ENCODE measurements at places on chromosomes 7 and 10.

GRCh38 chr10:48684792-48685623, at the start of gene WDFY4:
Gene WDFY4, plus strand, starts transcription at chr10:48684873. Its CDS starts 24,860 bp downstream, at chr10:48709733.
- no peak for DNase-seq

DNA sequence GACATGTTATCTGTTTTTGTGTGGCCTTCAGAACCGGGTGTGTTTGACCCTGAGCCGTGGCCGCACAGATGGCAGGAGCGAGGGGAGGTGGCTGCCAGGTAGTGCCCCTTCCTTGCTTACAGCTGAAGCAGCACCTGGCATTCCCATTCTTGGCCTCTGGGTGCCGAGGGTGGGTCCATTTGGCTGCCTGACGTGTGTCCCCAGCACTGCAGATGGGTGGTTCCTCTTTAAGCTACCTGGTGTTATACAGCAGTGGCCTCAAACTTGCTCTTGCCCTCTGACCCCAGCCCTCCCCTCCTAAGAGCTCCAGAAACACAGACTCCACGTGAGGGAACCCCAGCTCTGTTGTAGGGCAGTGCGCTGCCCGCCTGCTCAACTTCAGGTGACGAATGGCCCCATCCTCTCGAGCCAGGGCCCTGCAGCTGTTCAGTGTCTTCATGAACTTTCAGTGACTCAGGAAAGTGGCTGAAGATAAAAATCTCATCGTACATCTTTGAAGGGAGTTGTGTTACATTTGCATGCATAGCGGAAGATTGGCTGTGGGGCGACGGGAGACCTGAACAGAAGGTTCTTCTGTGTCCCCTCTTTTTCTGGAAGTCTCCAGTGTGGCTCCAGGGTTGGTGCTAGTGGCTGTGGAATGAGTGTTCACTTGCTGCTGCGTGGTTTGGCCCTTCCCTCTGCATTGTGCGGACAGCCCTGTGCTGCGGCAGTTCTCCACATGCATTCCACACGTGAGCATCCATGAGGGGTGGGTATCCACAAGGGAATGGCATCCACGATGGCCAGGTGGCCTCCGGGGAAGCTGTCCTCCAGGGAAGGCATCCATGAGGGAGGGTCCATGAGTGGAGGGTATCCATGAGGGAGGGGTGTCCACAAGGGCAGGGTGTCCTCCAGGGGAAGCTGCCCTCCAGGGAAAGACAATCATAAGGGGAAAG, 91.6 kb downstream of the INPP5A start:
- DNase-seq, result no peak

- no peak for DNase-seq
Observed at GRCh38 chr10:124003871-124004662, 89.3 kb downstream of the CHST15 start.

- no peak for DNase-seq
Observed at GRCh38 chr10:120607710-120608703, 151.0 kb downstream of the PLPP4 start.

GRCh38 chr10:54477738-54478137, 323.3 kb downstream of the PCDH15 start:
- DNase-seq, result no peak

DNA sequence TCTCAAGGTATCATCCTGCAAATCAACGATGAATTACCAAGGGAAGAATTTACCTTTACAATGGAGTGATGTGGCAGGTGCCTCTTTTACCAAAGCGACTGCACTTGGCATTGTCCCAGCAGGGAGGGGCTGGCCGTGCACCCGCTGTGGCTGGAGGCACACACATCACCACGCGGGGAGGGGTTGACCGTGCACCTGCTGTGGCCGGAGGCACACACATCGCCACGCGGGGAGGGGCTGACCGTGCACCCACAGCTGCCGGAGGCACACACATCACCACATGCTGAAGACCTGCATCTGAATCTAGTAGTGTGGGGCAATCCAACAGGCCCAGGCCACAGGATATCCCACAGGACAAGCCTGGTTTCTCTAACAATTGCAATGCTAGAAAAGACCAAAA, 493.5 kb downstream of the DNAJB6 start:
- no peak for DNase-seq

DNA sequence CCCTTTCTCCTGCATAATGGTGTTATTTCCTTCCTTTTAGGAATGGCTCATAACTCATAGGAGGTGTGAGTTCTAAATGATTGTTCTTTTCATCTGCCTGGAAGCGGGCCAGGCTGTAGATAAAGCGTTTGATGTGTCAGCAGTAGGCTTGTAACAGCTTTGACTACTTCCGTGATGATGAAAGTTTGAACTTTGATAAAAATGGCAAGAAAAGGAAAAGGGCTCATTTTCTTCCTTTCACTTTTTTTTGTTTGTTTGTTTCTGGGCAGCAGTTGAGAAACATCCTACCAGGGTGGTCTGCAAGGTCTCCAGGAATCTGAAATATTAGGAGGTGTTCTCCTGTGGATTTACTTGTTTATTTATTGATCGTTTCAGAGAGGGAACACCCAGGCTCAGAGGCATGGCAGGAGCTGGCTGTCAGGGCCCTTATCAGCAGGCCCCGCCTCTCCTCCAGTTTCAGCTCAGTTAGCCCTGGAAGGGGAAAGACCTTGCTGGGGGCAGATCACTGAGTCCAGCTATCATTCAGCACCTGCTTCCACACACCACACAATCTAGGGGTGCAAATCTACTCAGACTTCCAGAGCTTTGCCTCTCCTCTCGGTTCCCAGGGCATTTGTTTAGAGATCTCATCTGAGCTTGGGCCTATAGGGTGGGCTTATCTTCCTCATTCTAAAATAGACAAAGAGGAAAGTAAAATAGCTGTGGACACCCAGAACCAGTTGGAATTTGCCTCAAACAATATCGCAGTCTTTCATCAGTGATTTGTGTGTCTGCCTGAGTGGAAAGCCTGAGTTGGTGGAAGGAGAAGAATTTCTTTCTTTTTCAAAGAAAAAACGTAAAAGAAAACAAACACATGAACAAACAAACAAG, 130.9 kb downstream of the BMPER start:
- DNase-seq, result no peak

DNA sequence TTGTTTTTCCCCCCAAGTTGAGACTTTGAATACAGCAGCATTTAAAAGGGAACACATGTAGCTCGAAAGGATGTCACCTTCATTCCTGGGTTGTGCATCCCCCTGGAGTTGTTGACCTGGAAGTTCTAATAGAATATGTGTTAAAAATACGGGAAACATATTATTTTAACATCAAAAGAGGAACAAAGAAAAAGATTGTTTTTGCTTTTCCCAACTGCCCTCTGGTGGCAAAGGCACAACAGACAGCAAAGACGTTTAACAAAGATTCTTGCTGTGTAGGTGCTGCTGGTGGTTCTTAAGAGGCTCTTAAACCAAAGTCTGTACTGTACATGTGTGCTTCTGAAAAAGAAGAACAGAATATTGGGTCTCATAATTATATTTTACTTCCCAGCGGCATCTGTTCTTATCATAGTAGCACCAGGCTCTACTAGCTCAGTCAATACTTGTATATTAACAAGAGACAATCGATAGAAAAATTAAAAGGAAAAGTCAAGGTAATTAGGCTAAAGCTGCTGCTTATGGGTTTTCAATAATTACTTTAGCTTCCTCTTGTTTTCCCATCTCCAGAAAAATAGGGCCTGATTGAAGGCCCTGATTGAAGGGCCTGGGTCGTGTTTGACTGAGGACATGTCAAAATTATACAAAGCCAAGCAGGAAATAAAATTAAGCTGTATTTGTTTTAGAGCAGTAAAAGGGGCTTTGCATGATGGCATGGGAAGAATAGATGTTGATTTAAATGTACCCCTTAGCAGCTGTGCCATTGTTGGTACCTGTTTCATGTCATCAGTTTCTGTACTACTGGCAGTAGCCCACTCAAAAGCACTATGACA, 384.2 kb upstream of the LRGUK start:
- DNase-seq, result peak; percentile 5

GRCh38 chr10:133217800-133218589, 12.0 kb upstream of the UTF1 start:
- DNase-seq, result no peak

GRCh38 chr7:55073051-55073511, 54.3 kb downstream of the EGFR start:
- no peak for DNase-seq

GRCh38 chr7:111071556-111071955, 19.4 kb upstream of the LRRN3 start:
- DNase-seq, result no peak

GRCh38 chr7:12052211-12052610, 158.9 kb upstream of the TMEM106B start:
- no peak for DNase-seq

- DNase-seq, result no peak
Observed at GRCh38 chr7:16810112-16810511, 5.3 kb upstream of the AGR2 start.

GRCh38 chr10:93458821-93459257, 23.3 kb downstream of the MYOF start:
- peak; percentile 99 for DNase-seq

DNA sequence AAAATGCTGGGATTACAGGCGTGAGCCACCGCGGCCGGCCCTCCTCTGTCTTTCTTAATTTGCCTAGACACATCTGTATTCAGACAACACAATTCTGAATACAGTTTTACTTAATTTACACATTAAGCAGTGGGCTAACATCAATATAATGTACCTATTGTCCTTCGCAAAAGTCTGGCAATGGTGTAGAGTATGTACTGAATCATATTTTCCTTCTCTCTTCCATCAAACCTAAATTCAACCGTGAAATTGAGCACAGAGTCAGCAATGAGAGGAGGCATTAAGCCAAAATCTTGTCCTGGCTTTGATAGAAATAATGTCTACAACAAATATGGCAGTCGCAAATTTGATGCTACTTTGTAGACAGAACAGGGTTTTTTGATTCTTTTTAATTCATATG, 30.4 kb downstream of the FZD9 start:
- no peak for DNase-seq

DNA sequence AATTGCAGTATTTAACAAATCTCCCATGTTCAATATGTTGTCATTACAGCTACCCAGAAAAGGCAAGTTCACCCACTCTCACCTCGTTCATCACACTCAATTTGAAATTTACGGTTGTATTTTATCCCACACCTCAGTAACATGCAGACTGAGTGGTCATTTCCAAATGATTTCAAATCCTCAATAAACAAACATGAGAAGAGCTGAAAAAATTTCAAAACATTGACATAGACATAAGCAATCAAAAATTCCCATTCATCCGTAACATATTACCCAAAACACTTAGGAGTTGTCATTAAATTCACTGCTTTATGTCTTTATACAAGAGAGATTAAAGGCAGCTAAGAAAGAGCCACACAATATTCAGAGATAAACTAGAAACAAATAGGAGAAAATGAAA, 61.7 kb upstream of the NEBL start:
- DNase-seq, result no peak

GRCh38 chr7:113374955-113375354, 256.6 kb upstream of the SMIM30 start:
- DNase-seq, result peak; percentile 11

DNA sequence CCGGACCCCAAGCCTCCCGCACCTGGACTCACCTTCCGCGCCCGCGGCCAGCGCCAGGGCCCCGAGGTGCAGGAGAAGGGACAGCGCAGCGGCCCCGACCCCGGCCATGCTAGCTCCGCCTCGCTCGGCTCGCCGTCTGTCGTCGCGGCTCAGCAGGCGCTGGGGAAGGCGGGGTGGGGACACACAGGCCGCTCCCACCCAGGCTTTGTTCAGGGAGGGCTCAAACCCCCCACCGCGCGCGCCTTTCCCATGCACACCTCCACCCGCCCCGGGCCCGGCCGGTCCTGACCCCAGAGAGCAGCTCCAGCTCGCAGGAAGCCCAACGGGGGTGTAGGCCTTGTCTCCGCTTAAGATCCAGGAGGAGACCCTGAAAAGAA, at the start of gene KCP:
KCP (minus strand) TSS at position 141 of the 377 bp plus-strand sequence; CDS start at position 108, 33 bp downstream.
- DNase-seq, result no peak

DNA sequence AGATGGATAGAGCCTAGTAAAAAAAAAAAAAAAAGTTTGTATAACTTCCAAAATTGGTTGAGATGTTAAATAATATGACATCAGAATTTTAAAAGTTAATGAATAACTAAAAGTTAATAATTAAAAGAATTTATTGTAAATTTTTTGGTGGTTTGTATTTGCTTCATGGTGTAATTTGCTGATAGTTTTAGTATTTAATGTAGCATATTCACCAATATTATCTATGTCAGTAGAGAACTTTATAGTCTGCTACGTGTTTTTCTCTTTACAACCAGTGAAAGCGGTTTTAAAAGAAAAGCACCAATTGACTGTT, 51.8 kb upstream of the STEAP4 start:
- no peak for DNase-seq

GRCh38 chr7:116322541-116322940, 112.2 kb downstream of the TES start:
- no peak for DNase-seq

DNA sequence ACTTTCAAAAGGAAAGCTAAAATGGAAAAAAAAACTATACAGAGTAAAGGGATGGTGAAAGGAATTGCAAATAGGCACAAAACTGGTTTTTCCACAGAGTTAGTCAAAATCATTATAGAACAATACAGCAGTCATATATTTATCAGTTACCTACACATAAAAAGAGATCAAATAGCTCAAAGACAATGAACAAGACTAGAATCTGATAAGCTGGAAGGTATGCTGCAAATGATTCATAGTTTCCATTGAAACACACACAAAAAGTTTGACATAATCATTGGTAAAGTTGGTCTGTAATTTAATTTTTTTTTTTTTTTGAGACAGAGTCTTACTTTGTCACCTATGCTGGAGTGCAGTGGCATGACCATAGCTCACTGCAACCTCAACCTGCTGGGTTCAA, 92.4 kb upstream of the SGCE start:
- DNase-seq, result no peak

DNA sequence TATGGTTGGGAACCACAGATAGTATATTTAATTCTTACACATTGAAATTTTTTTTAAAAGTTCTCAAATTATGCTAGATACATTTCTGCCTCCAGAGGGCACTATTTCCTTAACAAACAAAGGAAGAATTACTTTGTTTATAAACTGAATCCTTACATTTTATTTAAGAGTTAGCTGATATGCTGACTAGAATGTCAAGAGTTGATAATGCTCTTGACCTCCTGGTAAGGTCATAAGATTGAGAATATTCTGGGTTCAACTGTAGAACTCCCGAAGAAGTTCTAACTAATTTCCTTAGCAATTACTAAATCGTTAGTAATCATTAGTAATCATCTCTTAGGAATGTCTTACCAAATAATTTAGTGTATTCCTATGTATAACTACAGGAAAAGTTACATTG, 95.3 kb upstream of the CYP26C1 start:
- DNase-seq, result peak; percentile 12

GRCh38 chr7:481219-481930, 38.3 kb downstream of the PDGFA start:
- DNase-seq, result no peak

DNA sequence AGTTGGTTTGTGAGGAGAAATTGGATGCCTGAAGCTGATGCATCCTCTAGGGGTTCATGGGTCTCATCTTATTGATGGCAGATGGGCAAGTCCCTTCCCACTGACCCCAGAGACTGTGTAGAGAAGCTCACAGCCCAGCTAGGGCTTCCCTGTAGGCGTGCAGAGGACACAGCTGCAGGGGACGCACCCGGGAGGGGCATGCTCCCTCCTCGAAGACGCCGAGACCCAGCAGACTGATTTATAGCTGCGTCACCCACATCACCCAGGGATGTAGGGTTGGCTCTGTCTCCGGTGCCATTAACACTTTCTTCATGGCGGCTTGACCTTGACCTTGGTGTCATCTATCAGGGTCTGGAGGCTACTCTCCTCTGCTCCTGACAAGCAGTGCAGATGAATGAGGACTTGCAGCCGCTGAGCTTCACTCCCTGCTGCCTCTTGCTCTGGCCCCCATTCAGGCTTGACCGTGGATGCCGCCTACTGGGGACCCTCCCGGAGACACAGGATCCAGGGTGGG, 549.7 kb downstream of the TCERG1L start:
- no peak for DNase-seq

All from fibroblast of skin of left biceps (primary cell).